ENCODE measurements at places on chromosomes 6 and 20.

DNA sequence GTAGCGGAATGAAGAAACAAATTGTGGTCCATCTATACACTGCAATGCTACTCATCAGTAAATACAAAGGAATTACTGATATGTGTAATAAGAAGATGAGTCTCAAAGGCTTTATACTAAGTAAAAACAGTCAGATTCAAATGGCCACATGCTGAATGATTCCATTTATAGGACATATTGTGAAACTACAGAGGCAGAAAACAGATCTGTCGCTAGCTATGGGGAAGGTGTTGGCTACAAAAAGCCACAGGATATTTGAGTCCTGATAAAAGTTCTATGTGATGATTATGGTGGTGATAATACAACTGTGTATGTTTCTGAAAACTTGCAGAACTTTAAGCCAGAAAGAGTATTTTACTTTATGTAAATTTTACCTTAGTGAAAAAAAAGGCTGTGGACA, 313.2 kb downstream of the HDGFL1 start:
- DNase-seq: no peak

DNA sequence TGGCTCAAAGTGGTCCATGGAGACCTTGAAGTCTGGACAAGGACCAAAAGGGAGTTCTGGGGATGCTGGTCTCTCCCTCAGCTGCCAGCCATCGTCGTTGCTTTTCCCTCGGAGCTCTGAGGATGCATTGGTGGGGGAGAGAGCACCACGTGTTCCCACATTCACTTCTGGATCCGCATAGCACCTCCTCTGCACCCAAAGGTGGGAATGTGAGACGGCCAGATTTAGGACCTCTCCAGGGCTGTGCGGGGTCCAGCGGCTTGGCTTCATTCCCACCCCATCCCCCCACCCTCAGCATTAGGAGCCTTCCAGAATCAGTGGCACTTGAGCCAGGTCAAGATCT, 1.1 kb downstream of the EPB41L1 start:
- no peak for DNase-seq

GRCh38 chr6:17965397-17965796, 22.0 kb downstream of the KIF13A start:
- DNase-seq: no peak

DNA sequence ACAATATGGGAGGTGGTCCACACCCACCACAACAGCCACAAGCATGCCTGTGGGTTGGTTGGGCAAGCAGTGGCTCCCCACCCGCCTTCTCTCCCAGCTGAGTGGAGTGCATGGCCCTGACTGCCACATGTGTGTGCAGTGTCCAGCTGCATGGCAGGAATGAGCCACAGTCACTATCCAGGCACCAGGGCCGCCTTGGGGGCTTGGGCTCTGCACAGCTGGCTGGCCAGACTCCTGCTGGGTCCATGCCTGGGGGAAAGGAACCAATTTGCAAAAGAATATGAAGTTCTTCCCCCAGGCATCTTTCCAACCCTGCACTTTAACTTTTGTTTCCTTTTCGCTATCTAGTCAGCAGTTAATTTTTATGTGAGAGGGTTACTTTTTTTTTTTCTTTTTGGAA, 11.6 kb upstream of the ASCC3 start:
- no peak for DNase-seq

- no peak for DNase-seq
These were observed 195.2 kb upstream of the LRFN2 start for GRCh38 chr6:40782355-40782754.

- DNase-seq: no peak
These were observed 60.9 kb upstream of the MAP7 start for GRCh38 chr6:136611133-136611532.

DNA sequence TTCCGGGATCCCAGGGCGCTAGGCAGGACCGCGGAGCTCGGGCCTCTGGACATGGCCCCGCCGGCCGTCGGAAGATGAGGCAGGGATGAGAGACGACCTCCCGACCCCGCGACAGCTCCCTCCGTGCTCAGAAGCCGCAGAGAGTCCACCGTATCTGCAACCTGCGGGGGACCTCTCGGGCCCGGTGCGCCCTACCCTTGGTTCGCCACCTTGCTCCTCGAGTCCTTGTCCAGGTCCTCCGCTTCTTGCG, 301 bp downstream of the PPP1R3D start:
- no peak for DNase-seq

DNA sequence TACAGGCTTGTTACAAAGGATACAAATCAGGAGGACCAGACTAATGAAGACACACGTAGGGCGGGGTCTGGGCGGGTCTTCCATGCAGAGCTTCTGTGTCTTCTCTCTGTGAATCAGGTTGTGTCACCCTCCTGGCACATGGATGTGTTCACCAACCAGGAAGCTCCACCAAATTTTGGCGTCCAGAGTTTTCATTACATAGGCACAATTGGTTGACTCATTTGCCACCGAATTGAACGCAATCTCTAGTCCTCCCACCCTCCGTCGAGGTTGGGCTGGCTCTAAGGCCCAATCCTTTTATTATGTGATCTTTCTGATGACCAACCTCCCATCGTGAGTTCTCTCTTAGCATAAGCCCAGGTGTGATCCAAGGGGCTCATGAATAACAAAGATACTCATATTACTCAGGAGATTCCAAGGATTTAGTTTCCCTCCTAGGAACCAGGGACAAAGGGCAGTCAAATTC, 36.3 kb upstream of the DDR1 start:
- no peak for DNase-seq

GRCh38 chr6:35161266-35161665, 20.1 kb upstream of the TCP11 start:
- DNase-seq: no peak

- DNase-seq: no peak
These were observed 2.1 kb upstream of the ERGIC3 start for GRCh38 chr20:35539756-35540212.

- no peak for DNase-seq
These were observed 39.4 kb upstream of the MYB start for GRCh38 chr6:135141728-135142127.

DNA sequence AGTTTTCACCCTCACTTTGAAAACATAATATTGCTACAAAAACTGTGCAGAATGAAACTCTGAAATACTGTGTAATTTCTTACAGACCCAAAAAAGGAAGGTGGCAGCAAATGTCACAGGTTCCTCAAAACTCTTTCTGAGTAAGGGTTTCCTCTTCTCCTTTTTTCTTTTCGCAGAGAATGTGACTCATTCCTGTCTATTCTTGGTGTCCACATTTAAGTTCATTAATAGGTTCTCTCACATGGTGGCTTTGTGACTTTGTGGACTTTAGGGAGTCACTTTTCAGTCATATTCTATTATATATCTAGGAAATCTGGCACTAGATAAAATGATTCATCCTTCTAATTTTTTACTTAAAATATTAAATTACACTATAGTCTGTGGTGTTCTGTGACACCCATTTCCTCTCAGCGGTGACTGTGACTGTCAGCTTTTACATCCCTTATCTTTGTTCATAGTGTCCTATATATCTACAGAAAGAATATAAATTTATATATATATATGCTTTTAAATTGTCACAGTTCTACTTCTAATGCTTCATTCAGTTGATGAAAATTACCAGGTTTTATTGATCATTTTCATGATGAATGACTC, 126.8 kb upstream of the HCRTR2 start:
- DNase-seq: no peak

- DNase-seq: no peak
These were observed 121.3 kb upstream of the PTPN1 start for GRCh38 chr20:50388733-50389437.

GRCh38 chr6:22322103-22323030, 25.5 kb upstream of the PRL start:
- no peak for DNase-seq

DNA sequence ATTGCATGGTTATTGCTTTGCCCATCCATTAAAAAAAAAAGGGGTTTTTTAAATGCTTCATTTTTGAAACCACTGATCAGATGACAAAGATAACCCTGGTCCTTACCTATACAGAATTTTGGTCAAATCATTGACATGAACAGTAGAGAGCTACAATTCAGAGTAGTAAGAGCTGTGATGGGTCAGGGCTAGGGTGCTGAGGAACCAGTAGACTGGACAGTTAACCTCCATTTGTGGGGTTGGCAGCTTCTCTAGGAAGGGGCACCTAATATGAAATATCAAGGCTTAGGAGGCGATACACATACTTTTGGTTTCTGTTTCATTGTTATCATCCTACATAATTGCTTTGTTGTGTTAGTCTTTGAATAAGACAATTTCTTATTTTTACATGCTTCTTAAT, 55.1 kb downstream of the ORC3 start:
- DNase-seq: no peak

GRCh38 chr20:12012241-12013222, 94.8 kb downstream of the BTBD3 start:
- DNase-seq: no peak

DNA sequence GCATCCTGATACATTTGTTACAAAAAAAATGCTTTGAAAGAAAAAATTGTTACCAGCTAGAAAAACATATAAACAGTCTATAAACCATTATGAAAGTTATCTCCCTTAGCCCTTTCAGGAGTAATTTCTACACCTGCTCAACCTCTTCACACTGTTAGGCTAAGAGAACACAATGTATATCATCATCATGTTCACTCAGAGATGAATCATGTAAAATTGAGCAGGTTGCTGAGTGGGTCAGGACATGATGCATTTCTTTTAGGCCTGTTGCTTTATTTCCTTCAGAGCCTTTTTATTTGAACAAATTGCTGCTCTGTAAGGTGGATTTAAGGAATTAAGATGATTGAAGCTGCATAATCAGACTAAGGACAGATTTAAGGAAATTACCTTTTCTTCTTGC, 531.3 kb upstream of the MAN1A1 start:
- DNase-seq: no peak

- peak; percentile 48 for DNase-seq
These were observed 68.1 kb upstream of the CEP85L start for GRCh38 chr6:118719351-118720124.

- no peak for DNase-seq
These were observed 142.9 kb downstream of the RNASET2 start for GRCh38 chr6:166813461-166813860.

- DNase-seq: no peak
These were observed 61.2 kb upstream of the RNF217 start for GRCh38 chr6:124901084-124901483.

DNA sequence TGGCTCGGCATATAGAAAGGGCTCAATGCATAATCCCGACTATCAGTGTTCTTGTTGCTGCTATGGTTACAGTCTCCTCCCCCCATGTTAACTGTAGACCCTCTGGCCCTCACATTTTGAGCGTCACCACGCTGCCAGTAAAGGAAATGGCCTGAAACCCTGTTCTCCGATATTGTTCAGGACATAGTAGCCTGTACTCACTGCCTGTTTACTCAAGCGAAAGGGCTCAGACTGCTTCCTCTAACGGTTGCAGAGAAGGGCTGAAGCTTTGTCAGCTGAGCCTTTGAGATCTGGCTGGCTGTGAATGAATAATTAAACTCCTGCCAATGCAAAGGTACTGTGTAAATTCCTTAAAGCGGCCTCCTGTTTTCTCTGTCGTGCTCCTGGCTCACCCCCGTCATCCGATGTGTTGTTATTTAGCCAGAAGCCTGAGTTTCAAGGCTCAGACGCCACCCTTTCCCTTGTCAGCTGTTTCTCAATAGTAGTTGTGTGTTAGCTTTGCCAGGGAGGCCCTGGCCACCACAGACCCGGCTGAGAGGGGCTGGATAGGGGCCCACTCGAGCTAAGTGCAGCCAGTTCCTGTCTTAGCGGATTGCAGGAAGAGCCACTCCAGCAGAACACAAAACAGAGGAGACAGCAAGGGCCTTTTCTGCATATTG, 31.2 kb upstream of the RALGAPA2 start:
- no peak for DNase-seq

DNA sequence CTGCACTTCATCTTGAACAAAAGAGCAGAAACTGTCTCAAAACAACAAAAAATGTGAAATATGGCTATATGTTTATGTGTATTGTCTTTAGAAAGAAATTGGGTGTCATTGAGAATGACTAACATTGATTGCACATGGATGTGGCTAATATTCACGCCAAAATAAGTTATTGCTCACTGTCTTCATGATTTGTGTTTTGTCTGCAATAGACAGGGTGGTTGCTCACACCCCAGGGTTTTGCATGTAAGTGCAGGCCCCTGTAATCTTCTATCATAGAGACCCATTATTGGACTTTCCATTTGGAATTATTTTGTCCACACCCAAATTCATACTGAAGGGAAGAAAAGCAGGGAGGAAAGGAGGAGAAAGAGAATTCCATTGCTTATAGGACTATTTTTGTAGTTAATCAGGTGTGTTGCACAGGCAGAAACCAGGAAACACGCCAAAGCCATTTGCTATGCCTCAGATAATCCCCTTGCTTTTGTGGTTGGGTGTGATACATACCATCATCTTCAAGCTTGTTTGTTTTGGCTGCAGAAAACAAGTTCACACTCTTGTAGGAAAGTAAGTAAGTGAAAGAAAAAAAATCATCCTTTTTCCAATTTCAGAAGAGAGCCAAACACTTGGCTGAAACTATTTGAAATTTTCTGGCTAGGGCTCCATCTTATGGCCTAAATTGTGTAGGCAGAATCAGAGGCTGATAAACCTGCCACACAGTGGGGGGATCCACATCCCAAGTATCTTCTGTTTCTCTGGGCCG, 214.1 kb downstream of the COL12A1 start:
- no peak for DNase-seq

DNA sequence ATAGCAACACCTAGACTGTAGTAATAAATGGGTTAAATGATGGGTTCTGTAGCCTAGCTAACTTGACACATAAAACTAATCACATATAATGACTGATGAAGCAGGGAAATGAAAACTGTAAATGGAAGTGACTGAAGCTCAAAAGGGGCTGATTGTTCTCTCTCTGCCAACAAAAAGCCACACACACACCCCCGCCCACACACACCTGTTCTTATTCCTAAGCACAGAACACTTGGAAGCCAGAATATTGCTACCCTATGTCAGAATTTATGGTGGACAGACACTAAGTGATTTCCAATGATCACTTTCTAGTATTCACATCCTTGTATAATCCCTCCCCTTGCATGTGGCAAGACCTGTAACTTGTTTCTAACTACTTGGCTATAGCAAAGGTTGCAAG, 603.5 kb downstream of the UTRN start:
- no peak for DNase-seq

GRCh38 chr6:130337534-130337933, 28.3 kb upstream of the TMEM200A start:
- no peak for DNase-seq

DNA sequence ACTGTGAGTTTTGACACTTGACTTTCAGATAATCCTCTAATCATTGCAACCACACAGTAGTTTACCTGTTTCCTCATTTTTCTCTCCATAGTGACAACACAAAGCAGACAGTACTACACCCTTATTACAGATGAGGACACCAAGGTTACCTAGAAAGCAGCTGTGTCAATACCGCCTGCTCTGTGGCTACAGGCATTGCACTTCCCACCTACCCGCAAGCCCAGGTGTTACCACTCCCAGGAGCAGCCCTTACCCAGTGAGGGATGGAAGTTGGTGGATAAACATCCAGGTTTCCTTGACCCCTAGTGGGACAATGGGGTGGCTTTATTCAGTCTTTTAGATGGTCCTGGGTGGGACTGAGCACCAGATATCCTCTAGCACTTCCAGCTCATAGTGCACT, 503.6 kb downstream of the PTPRT start:
- no peak for DNase-seq

GRCh38 chr6:127606131-127606562, 29.2 kb downstream of the C6orf58 start:
- DNase-seq: no peak

Measured in CD4-positive, alpha-beta T cell treated with Interleukin-6 at 100 ng/mL for 8 hours (primary cell).